ENCODE measurements at places on chromosomes 4 and X.

DNA sequence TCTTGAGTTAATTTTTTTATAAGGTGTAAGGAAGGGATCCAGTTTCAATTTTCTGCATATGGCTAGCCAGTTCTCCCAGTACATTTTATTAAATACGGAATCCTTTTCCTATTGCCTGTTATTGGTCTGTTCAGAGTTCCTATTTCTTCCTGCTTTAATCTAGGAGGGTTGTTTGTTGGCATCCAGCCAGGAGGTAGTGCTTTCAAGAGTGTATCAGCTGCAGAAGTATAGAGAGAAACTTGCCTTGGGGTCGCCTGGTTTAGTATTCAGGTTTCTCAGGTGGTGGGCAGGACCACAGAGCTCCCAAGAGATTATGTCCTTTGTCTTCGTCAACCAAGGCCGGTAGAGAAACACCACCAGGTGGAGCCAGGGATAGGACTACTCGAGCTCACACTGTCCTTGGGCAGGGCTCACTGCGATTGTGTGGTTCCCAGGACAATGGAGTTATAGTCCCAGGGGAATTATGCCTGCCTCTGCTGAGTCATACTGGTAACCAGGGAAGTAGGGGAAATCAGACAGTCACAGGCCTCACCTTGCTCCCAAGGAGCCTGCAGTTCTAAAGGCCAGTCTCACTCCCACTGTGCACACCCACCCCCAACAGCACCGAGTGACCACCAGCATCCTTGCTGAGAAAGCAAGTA is 168.1 kb downstream of the VSIG4 start:
- DNase-seq = no peak

DNA sequence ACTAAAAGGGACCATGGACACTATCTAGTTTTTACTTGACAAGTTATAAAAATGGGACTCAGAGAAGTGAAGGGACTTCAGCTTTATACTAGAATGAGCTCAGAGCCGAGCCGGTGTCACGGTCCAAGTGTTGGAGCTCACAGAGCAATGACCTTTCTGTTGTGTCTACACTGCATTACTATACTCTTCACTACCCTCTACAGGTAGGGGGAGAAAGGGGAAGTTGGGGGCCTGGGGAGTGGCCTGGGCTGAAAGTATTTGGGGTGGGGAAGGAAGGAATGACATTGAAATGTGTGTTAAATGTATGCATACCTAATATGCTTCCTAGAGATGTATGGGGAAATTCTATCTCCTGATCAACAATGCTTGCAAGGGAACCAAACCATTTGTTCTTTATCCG is 48.8 kb upstream of the HHIP start:
- DNase-seq = no peak

GRCh38 chrX:110286106-110286505 is 31.8 kb downstream of the AMMECR1 start:
- no peak for DNase-seq

DNA sequence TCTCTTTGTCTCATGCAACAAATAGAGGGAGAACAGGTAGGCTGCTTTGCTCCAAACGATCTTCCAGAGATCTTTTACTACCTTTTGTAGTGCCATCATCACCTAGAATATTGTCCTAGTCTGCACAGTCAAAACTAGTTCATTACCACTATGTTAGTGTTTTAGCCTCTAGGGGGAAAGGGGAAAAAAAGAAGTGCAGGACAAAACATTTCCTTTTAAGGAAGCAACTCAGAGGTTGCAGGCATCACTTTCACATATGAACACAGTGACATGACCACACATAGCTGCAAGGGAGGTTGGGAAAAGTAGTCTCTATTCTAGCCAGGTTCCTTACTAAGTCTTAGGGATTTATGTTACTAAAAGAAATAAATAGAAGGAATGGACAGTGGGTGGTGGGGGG is 39.3 kb upstream of the RAP2C start:
- DNase-seq = no peak

DNA sequence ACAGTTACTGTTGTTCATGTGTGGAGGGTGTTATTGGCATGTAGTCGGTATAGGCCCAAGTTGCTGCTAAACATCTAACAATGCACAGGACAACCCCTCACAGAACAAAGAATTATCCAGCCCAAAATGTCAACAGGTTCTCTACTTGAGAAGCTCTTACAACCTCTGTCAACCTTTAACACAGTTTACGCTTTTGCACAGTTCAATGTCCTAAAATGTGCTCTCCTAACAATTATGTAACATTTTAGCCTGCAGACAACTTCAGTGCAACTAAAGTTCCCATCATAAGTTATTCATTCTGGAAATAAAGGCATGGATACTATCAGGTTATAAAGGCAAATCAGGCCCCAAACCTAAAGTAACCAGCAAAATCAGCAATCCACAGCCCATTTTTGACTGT is 66.2 kb downstream of the ASB9 start:
- no peak for DNase-seq

DNA sequence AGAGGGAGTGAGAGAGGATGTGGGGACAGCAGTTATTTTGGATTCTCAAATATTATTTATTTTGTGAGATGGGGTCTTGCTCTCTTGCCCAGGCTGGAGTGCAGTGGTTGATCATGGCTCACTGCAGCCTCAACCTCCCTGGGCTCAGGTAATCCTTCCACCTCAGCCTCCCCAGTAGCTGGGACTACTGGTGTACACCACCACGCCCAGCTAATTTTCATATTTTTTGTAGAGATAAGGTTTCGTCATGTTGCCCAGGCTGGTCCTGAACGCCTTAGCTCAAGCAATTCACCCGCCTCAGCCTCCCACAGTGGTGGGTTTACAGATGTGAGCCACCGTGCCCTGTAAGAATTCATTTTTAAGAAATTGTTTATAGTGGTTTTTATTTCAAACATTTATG is 61.2 kb downstream of the FHDC1 start:
- no peak for DNase-seq

Data from CD4-positive, alpha-beta T cell (primary cell).